ENCODE measurements at places on chromosomes 3 and 15. TPM values are rescaled to one million over a fixed set of nuclear protein-coding genes. Genes with fewer than 3 reads are reported as not detected.

The ARNT2 gene
- total RNA-seq = 1.3 TPM

The MYD88 gene
- total RNA-seq = 8.8 TPM

The ROBO2 gene
- 0.17 TPM for total RNA-seq

The CYP11A1 gene
- 0.79 TPM for total RNA-seq

The IQCH gene
- 4.8 TPM for total RNA-seq

The GRK7 gene
- not detected for total RNA-seq

The GUCA1C gene
- not detected for total RNA-seq

The KBTBD8 gene
- total RNA-seq = 0.77 TPM

The MST1R gene
- 0.86 TPM for total RNA-seq
